Thyroid gland (tissue), 4 donors: ENCODE measurements at places on chromosomes 12 and 14. TPM values are rescaled to one million over a fixed set of nuclear protein-coding genes. Genes with fewer than 3 reads are reported as not detected.

GRCh38 chr12:22059976-22060647, 14.1 kb downstream of the CMAS start:
- no peak for DNase-seq
- no peaks in the 10 kb centered on the region for H3K27me3 ChIP-seq
- no peaks in the 10 kb centered on the region for H3K4me1 ChIP-seq

DNA sequence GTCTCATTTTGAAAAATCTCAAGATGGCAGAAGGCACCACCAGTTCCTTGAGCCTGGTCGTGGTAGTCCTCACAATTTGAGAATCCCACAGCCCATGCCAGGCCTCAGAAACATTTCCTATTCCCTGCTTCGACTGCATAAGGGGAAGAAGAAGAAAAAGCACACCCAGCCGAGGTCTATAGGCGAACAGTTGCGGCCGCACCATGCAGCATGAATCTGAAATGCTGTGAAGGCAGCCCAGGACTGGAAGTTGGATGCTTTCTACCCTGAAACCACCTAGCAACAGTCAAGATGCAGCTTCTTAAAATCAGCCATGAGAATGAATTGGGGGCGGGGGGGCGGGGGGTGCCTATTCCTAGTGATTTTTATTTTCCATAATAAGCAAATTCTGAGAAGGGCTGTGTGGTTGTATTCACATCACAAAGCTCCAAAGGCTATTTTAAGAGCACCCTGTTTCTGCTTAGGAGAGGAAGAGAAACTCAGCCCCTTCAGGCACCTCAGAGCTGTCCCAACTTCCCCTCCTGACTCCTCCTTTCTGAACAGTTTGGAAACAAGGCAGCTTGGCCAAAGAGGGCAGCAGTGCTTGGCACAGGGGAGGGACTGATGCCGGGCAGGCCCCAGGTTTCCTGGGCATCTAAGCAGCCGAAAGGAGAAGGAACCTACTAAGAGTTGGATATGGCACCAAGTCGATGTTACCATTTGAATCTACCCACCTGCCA, 172.5 kb upstream of the FOXN3 start:
- no peaks in the 10 kb centered on the region for H3K4me1 ChIP-seq
- no peaks in the 10 kb centered on the region for H3K27me3 ChIP-seq
- H3K4me3 ChIP-seq, result no peak overlapping the region
- H3K27ac ChIP-seq, result no peak overlapping the region
- no peaks in the 10 kb centered on the region for H3K36me3 ChIP-seq
- no peak for DNase-seq

- H3K27me3 ChIP-seq, result no peaks in the 10 kb centered on the region
- H3K36me3 ChIP-seq, result no peaks in the 10 kb centered on the region
- no peaks in the 10 kb centered on the region for H3K4me1 ChIP-seq
- no peak for DNase-seq
These were observed 85.0 kb downstream of the IPO8 start for GRCh38 chr12:30610718-30611117.

DNA sequence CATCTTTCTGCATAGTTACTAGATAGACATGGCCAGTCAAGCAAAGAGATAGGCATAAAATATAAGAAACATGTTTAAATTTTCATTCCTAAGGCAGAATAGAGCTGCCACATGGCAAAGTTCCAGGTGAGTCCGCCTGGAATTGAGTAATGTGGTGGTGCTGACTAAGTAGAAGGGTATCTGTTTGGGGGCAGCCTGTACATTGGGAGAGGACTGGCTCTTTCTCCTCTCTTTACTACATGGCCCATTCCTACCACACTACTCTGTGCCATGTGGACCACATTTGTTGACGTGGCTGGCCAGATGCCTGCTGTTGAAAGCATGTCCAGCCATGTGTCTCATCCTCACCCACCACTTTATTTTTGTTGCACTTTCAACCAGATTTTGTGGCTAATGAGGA, 354.0 kb downstream of the ETNK1 start:
- H3K4me3 ChIP-seq, result no peak overlapping the region
- no peaks in the 10 kb centered on the region for H3K27me3 ChIP-seq
- H3K36me3 ChIP-seq, result no peaks in the 10 kb centered on the region
- no peaks in the 10 kb centered on the region for H3K4me1 ChIP-seq

DNA sequence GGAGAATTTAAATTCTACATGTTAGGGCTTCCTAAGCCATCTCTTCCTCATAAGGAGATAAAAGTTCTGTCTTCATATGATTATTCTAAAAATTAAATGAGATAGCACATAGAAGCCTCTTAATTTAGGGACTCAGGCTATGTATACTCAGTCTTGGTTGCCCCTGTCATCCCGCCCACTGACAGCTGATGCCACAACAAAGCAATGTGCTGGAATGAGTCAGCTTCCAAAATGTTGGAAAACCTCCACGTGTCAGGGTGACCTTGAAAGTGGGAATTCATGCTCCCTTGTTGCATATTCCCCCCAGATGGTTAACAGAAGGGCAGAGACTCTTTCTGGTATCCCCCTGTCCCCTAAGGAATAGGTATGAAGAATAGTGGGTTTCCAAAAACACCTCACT, 238.0 kb upstream of the DDHD1 start:
- no peak overlapping the region for H3K4me3 ChIP-seq
- H3K4me1 ChIP-seq, result no peaks in the 10 kb centered on the region
- no peak overlapping the region for H3K27ac ChIP-seq
- no peak for DNase-seq
- no peaks in the 10 kb centered on the region for H3K36me3 ChIP-seq

Gene LRRC10
- total RNA-seq, result not detected

GRCh38 chr12:106022568-106023012, 116.2 kb downstream of the NUAK1 start:
- H3K27ac ChIP-seq, result no peak overlapping the region
- H3K4me1 ChIP-seq, result no peaks in the 10 kb centered on the region
- no peaks in the 10 kb centered on the region for H3K36me3 ChIP-seq
- no peak overlapping the region for H3K4me3 ChIP-seq
- H3K27me3 ChIP-seq, result no peaks in the 10 kb centered on the region

- H3K36me3 ChIP-seq, result no peaks in the 10 kb centered on the region
- no peaks in the 10 kb centered on the region for H3K27me3 ChIP-seq
- no peak overlapping the region for H3K27ac ChIP-seq
These were observed 38.4 kb downstream of the BICD1 start for GRCh38 chr12:32145096-32145495.

DNA sequence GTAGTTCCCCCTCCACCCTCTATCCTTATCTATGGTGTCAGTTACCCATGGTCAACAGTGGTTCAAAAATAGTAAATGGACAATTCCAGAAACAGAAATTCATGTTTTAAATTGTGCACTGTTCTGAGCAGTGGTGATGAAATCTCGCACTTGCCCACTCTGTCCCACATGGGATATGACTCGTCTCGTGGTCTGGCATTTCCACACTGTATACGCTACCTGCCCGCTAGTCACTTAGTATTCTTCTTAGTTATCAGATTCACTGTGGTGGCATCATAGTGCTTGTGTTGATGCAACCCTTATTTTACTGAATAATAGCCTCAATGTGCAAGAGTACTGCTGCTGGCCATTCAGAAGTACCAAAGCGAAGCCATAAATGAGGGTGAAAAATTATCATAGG, 507.0 kb downstream of the SNAPC1 start:
- H3K27me3 ChIP-seq, result no peaks in the 10 kb centered on the region
- H3K4me1 ChIP-seq, result no peaks in the 10 kb centered on the region
- no peaks in the 10 kb centered on the region for H3K36me3 ChIP-seq
- no peak for DNase-seq
- no peak overlapping the region for H3K4me3 ChIP-seq
- H3K27ac ChIP-seq, result no peak overlapping the region

- no peak for DNase-seq
- peaks cover 5% of the 10 kb centered on the region for H3K4me1 ChIP-seq
- no peak overlapping the region for H3K4me3 ChIP-seq
- H3K36me3 ChIP-seq, result no peaks in the 10 kb centered on the region
- no peak overlapping the region for H3K27ac ChIP-seq
These were observed 198.4 kb upstream of the FOXN3 start for GRCh38 chr14:89615421-89615820.

Gene CCER1
- total RNA-seq, result not detected

Gene KRT78
- not detected for total RNA-seq

GRCh38 chr14:64541261-64541971, 875 bp downstream of the HSPA2 start:
- peaks cover 6% of the 10 kb centered on the region for H3K4me1 ChIP-seq
- H3K27ac ChIP-seq, result no peak overlapping the region
- no peaks in the 10 kb centered on the region for H3K36me3 ChIP-seq
- H3K27me3 ChIP-seq, result no peaks in the 10 kb centered on the region

Gene CACNA1C
- total RNA-seq, result 2.0 TPM

GRCh38 chr12:131250951-131251315, 297.2 kb downstream of the ADGRD1 start:
- H3K36me3 ChIP-seq, result no peaks in the 10 kb centered on the region
- no peaks in the 10 kb centered on the region for H3K27me3 ChIP-seq
- no peak overlapping the region for H3K27ac ChIP-seq
- H3K4me3 ChIP-seq, result no peak overlapping the region
- no peak for DNase-seq

Gene RNASE3
- total RNA-seq, result not detected

DNA sequence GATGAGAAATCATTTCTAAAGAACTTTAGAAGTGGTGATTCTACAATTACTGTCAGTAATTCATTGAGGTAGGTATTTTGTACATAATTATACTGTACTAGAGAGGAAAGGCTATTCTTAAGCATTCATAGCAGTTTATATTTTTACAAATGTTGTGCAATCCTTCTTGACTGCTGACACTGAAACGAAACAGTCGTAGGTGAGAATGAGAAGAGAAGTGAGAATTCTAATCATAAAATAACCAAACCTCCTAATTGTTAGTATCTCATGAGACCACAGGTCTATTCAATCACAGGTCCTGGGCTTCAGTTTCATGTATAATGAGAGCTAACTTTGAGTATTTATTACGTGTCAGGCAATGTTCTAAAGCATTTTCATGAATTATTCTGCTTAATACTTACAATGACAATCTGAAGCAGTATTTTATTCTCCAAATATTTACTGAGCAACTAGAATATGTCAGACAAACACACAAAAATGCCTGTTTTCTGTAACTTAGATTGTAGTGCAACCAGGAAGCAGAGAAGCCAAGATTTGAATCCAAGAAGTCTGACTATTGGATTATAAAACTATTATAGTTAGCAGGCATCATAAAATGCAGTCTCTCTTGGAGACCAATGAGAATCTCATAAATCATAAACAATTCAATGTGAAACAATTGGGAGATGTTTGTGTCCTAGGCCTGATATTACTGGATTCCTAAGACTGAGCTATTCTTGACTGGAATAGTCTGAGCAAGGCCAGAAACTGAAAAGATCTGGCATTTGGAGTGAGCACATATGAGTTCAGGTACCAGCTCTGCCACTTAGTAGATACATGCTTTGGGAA, 24.3 kb downstream of the RERG start:
- peaks cover 5% of the 10 kb centered on the region for H3K4me1 ChIP-seq
- no peaks in the 10 kb centered on the region for H3K27me3 ChIP-seq
- H3K4me3 ChIP-seq, result no peak overlapping the region
- H3K36me3 ChIP-seq, result no peaks in the 10 kb centered on the region
- DNase-seq, result no peak
- no peak overlapping the region for H3K27ac ChIP-seq

DNA sequence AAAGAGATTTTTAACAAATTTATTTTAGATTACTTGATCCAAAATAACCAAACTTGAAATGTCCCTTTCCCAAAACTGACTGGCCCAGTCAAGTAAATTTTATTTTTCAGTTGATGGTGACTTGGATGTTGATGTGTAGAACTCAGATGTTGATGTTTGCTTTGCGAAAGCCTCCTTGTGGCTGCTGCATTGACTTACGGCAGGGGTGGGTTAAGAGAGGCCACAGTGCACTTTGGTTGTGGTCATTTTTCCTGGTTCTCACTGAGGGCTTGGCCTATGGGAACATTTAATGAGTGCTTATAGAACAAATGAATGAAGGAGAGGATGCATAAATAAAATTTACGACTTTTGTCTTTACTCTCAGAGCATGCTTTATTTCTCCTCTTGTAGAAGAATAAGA, 52.6 kb downstream of the SLCO1B3 start:
- H3K4me1 ChIP-seq, result no peaks in the 10 kb centered on the region
- no peak for DNase-seq
- no peaks in the 10 kb centered on the region for H3K27me3 ChIP-seq
- no peaks in the 10 kb centered on the region for H3K36me3 ChIP-seq

GRCh38 chr12:92890601-92891106, 38.4 kb downstream of the EEA1 start:
- no peaks in the 10 kb centered on the region for H3K4me1 ChIP-seq
- no peaks in the 10 kb centered on the region for H3K27me3 ChIP-seq
- H3K27ac ChIP-seq, result no peak overlapping the region
- H3K4me3 ChIP-seq, result no peak overlapping the region

DNA sequence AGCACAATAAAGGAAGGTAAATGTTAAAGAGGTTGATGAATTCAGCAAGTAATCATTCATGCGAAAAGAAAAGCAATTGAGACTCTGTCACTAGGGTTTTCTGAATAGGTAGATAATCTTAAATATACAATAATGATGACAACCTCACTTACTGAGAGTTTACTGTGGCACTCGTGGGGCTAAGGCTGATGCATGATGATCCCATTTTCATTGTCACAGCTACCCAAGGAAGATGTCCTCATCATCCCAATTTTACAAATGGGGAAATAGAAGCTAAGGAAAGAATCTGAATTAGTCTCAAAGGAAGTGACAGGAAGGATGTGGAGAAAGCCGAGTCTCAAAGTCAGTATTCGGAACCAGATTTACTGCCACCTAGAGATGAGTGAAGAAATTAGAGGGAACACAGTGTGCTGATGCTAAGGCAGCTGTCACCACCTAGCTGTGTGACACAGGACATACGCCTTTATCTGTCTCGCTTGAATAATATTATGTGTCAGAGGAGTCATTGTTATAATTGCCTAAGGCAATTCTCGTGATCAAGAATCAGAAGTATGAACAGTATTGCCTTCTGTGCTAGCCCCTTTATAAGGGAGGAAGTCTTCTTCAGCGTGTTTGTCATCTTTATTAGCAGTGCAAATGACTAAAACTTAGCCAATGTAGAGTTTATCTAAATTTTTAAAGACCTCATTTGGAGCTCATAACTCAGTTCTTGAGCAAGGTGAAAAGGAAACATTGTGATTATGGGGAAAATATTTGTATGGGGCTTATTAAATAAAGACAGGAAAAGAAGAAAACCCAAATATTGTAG, 63.2 kb downstream of the ERGIC2 start:
- DNase-seq, result no peak
- H3K36me3 ChIP-seq, result no peaks in the 10 kb centered on the region
- no peaks in the 10 kb centered on the region for H3K4me1 ChIP-seq
- H3K4me3 ChIP-seq, result no peak overlapping the region
- no peak overlapping the region for H3K27ac ChIP-seq
- H3K27me3 ChIP-seq, result no peaks in the 10 kb centered on the region

Gene TAS2R30
- total RNA-seq, result 22.7 TPM

GRCh38 chr12:14111230-14111865, 129.9 kb upstream of the GRIN2B start:
- no peaks in the 10 kb centered on the region for H3K36me3 ChIP-seq
- no peak overlapping the region for H3K27ac ChIP-seq
- no peak for DNase-seq
- no peaks in the 10 kb centered on the region for H3K27me3 ChIP-seq
